ENCODE measurements at places on chromosomes 13 and 19. TPM values are rescaled to one million over a fixed set of nuclear protein-coding genes. Genes with fewer than 3 reads are reported as not detected.

GRCh38 chr19:16258440-16258903 is 60.8 kb downstream of the AP1M1 start:
- DNase-seq, result peak; percentile 95

GRCh38 chr19:34712395-34713261 is 21.4 kb upstream of the ZNF181 start:
- peak; percentile 86 for DNase-seq

- DNase-seq, result no peak
Measured at GRCh38 chr13:40466272-40466671, 200.2 kb downstream of the FOXO1 start.

The IGFL3 gene
- total RNA-seq, result not detected

The DKKL1 gene
- 0.22 TPM for total RNA-seq

The PDE4A gene
- total RNA-seq, result 1.8 TPM

The MAST1 gene
- total RNA-seq, result 0.60 TPM

- DNase-seq, result no peak
Measured at GRCh38 chr19:54017261-54017660, 25.8 kb downstream of the CACNG6 start.

The GRIN2D gene
- total RNA-seq, result 0.22 TPM

GRCh38 chr19:703651-704446 is 4.9 kb upstream of the PALM start:
- peak; percentile 70 for DNase-seq

DNA sequence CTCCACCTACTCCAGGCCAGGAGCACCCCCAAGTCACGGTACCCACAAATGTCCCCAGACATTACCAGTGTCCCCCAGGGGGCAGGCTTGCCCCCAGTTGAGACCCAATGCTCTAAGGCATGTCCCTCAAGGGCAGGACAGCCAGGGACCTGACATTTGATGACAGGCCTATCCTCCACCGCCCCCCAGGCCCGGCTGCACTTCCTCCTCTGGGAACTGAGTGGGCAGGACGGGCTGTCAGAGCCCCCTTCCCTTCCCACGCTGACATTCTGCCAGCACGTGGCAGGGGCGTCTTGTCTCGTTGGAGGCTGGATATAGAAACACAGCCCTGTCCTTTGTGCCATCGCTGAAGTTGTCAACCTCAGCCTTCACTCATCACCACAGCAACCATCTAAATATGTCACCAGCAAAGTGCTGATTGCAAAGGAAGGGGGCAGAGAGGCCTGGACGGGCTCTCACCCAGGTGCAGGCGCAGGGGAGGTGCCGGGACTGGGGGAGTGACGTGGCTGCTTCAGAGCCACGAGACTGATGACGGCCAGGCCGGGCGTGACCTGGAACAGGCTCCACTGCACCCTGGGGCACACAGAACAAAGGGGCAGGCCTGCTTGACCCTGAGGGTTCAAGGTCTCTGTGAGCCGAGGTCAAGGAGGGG is 38.4 kb downstream of the GNG7 start:
- no peak for DNase-seq

- no peak for DNase-seq
Measured at GRCh38 chr13:23805122-23805521, 84.1 kb downstream of the MIPEP start.

- DNase-seq, result no peak
Measured at GRCh38 chr13:106132216-106132615, 403.2 kb downstream of the EFNB2 start.

- DNase-seq, result peak; percentile 83
Measured at GRCh38 chr13:106182404-106182803, 353.1 kb downstream of the EFNB2 start.

The CHAF1A gene
- 7.8 TPM for total RNA-seq

DNA sequence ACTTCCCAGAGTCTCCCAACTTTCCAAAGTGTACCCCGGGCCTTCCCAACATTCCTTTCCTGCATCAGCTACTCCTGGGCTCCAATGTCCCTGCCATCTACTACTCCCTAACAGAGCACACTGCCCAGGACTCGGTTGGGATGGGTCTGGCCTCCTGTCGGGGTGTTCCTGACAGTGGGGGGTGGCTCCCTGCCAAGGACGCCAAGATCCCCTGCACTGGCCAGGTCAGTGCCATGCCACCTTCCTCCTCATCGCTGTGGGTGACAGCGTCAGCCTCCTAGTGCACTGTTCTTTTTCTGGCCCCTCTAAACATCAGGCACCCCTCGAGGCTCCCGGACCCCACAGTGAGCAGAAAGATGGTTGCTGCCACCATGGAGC is 13.8 kb downstream of the EPS15L1 start:
- DNase-seq, result no peak

DNA sequence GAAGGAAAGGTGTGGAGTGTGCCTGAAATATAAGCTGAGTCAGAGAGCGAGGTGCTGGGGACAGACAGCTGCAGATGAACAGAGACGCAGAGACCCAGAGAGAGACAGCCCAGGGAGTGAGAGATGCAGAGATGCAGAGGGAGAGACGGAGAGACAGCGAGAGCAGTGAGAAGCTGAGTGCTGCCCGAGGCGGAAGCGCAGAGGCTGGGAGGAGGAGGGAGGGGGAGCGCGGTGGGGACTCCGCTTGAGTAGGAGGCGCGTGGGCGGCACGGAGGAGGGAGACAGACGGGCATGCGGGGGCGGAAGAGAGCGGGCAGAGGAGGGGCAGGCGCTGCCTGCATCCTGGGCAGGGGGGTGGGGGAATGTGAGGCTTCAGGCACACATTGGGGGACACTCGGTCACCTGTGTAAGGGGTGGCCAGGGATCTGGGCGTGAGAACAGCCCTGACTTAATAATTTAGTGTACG is 25.7 kb downstream of the SLC8A2 start:
- no peak for DNase-seq

DNA sequence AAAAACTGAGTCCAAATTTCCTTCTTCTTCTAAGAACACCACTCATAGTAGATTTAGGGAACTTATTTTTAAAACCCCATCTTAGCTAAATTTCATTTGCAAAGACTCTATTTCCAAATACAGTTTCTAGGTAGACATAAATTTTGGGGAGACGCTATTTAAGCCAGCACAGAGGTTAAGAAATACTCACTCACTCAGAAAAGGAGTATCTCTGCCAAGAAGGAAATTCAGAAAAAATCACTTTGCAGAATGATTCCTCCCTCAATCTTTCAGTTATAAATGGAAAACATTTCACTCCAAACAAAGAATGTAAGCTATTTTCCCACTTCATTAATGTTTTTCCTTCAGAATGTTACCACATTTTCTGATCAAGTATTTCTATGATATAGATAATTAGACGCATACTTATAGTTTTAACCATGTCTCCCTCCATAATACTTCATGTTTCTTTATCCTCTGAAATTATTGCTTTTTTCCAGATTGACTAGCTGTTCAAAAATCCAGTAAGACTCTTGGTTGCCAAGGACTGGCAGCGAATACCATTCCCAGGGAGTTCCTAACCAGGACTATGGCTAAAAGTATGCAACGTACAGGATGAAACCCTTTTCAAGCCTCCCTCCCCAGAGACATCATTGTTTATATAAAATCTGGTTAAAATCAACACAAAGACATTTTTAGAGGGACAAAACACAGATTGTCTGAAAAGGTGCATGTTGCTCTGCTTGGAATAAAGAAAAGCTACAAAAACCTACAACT is 52.5 kb upstream of the RXFP2 start:
- no peak for DNase-seq

DNA sequence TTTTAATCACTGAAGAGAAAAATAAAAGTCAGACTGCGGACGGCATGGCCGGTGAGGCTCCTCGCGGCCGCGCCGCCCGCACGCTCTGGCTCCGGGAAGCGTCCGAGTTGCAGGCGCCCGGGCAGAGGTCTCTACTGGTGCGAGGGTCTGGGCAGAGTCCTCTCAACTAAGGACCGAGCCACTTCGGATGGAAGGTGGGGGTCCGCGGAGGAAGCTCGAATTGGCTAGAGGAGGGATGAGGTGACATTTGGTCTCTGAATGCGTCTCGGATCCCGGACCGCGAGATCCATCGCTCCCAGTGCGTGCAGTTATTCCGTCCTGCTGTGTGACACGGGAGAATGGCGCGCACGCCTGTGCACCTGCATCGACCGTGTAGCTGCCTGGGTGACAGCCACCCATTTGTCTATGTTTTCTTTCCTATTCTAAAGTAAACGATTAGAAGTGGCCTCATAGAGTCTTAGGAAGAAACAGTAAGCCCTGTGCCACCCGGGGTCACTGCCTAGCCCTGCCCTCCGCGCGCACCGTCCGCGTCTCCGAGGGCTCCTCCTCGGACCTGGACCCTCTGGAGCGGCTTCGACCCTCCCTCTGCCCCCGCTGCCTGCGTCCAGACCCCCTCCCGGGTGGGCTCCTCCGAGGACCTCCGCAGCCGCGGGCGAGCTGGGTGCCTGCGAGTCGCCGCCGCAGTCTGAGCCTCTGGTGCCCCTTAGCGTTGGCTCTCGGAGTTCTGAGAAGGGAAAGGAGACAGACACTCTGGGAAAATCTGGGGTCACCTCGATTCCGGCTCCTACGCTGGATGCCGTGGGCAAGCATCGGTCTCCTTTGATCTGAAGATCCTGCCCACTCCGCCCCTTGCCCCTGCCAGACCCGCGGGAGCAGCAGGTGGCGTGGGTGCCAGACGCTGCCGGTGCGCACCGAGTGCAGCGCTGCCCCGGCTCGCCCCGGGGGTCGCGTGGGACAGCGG is 347.4 kb downstream of the LIG4 start:
- peak; percentile 64 for DNase-seq
